Articular chondrocyte of knee joint (primary cell): ENCODE measurements at places on chromosomes 7 and 10. TPM values are rescaled to one million over a fixed set of nuclear protein-coding genes. Genes with fewer than 3 reads are reported as not detected.

The AASS gene
- 21.7 and 26.3 TPM in 2 replicates for total RNA-seq

The ZSCAN25 gene
- total RNA-seq: 10.8 and 11.2 TPM in 2 replicates

The TEX47 gene
- not detected in 2 replicates for total RNA-seq

The PNLIPRP3 gene
- not detected in 2 replicates for total RNA-seq

The SPDYE2 gene
- total RNA-seq: 0.13 TPM in 1 of 2 replicates, not detected in the other

The HNRNPH3 gene
- total RNA-seq: 20.0 and 20.1 TPM in 2 replicates

The HILPDA gene
- total RNA-seq: 12.2 and 14.1 TPM in 2 replicates

The ATP6V0E2 gene
- total RNA-seq: 14.3 and 23.5 TPM in 2 replicates

The DENND2A gene
- 0.78 and 0.97 TPM in 2 replicates for total RNA-seq

The PANK1 gene
- 6.7 and 9.1 TPM in 2 replicates for total RNA-seq

The CTAGE6 gene
- 3.4 and 3.8 TPM in 2 replicates for total RNA-seq

The C7orf57 gene
- under 0.01 TPM in 1 of 2 replicates, not detected in the other for total RNA-seq

The STEAP2 gene
- 24.8 and 26.7 TPM in 2 replicates for total RNA-seq
